ENCODE measurements at places on chromosomes 3 and 15.

DNA sequence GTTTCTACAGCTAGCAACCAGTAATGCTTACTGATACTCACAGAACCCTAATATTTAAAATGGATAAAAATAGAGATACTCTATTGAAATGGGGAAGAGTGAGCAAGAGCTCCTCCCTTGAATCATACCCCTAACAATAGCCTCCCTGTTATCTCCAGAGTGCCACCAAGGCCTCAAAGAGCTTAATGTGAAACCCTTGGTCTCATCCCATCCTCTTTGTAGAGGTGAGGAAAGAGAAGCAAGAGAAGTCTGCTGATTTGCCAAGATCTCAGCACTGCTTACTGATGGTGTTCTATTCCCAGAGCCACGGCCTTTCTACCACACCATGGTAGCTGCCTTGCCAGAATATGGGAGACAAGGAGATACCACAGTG, 463.4 kb upstream of the PROK2 start:
- DNase-seq = no peak

GRCh38 chr3:123687286-123687685, 102.4 kb upstream of the HACD2 start:
- no peak for DNase-seq

GRCh38 chr15:78120523-78120922, 10.7 kb downstream of the CIB2 start:
- no peak for DNase-seq

- DNase-seq = no peak
Observed at GRCh38 chr3:20405744-20406143, 219.7 kb upstream of the SGO1 start.

- no peak for DNase-seq
Observed at GRCh38 chr3:4908433-4909156, 70.6 kb upstream of the BHLHE40 start.

DNA sequence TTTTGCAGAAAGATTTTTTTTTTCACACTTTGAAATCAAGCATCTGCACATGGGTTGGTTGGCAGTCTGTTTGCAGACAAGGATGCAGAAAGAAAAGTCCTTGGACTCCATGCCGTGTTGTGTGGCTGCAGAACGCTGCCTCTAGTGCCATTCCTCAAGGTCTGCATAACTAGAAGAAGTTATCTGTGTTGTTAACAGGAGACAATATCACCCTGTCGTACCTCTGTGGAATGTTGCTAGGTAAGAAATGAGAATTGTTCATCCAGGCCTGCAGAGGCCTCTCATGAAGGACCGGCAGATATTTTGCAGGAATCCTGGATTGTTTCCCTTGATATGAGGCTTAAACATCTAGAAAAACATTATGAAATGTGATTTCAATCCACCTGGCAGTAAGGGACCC, 58.5 kb upstream of the PPARG start:
- DNase-seq = no peak

DNA sequence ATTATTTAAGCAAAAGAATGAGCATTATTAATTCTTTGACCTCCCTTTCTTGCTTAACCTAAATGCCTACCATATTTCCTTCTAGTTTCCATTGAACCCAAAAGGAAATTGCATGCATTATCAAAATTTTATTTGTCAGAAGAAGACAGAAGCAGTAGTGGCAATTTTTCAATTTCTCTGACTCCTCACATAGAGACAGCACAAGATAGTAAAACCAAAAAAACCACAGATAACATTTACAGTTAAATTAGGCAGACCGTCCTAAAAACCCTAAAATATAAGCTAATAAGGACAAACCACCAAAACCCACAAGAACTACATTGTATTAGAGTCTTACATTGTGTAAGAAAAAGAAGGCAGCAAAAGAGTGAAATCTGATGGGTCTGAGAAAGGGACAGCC, 27.1 kb downstream of the GOLGB1 start:
- DNase-seq = no peak

GRCh38 chr3:102084704-102085103, 235.4 kb downstream of the NFKBIZ start:
- no peak for DNase-seq

DNA sequence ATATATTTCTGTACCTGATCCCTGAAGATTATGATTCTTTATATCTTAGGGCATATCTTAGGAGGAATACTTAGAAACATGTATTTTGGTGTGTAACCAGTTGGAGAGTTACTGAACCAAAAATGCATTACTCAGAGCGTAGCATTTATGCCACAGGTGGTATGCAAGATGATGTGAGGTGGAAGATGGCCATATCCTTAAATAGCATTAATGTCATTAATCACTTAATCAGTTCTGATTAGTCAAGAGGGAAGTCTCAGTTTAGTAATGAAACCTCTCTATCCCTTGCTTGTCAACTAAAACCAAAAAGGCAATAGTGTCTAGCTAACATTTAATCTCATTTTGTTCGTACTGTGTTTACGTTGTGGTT, 130.5 kb upstream of the PHLDB2 start:
- DNase-seq = no peak

DNA sequence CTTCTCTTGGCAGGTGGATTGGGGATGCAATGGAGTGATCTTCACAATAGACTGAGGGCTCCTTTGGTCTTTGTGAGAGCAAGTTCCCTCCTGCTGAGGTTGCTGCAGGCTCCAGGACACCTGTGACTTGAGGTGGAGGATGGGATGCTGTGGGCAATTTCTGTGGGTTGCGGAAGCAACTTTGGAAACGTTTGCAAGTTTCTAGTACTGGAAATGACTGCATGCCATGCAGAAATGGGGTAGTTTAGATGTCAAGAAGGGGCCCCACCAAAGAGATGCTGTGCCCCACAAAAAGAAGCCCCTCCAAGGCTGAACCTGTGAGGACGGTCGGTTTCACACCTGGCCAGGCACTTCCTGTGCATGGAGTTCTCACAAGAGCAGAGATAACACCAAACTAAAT, 80.4 kb upstream of the XCR1 start:
- DNase-seq = no peak

DNA sequence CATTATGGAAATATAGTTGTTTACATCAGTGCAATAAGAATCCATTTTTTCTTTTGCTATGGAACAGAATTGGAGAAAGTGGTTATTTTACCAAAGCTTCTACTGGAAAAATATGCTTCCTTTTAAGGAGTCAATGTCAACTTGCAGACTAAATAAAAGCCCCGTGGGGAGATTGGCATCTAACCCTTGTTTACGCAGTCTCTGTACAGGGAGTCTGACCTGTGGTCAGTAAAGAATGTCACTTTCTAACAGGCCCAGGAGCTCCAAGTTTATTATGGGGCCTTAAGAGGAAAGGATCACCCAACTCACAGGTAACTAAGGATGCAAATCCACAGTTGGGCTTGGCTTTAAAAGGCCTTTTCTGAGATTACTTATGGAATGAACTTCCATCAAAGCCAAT, 1751.2 kb downstream of the SI start:
- no peak for DNase-seq

DNA sequence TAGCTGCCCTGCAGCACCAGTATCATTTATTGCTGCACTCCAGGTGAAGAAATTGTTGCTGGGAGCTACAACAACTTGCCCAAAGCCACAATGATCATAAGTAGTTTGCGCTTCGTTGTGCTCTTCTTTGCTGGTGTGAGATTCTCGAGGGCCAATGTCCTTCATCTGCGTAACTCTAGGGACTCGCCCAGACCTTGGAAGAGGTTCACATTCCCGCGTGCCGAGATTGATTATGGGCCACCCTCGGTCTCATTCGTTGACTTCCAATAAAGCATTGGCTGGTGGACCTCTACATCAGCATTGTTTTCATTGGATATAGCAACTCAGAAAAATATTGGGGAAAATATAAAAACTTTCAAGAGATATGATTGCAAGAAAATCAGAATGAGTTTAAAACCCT, 423 bp upstream of the PHLDB2 start:
- DNase-seq = no peak

GRCh38 chr3:78717041-78717440, 1050.8 kb downstream of the ROBO1 start:
- no peak for DNase-seq

DNA sequence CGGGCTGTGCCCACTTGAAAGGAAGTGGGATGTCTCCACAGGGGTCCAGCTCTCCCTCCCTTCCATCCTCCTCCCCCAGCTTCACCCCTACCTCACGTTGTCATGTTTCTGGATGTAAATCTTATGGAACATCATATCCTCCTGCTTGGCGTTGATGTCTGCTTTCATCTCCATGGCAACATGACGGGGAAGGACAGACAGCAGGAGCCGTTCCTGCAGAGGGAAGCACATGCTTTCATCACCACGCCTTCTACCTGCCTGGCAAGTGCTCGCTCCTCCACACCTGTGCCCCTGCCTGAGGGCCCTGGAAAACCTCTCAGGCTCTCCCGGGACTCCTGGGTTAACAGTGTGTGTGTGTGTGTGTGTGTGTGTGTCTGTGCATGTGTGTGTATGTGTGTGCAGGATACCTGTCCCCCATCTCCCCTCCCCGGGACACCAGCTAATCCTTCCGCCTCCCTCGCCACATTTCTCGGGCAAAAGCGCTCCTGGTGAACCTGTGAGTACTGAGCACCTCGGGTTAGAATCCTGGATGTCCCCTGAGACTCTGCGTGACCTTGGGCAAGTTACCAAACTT, 101.1 kb downstream of the ADCY5 start:
- no peak for DNase-seq

All from activated effector memory CD4-positive, alpha-beta T cell treated with Interleukin-2 at 50 U/mL for 16 hours (primary cell).